ENCODE measurements at places on chromosomes 1 and 21. TPM values are rescaled to one million over a fixed set of nuclear protein-coding genes. Genes with fewer than 3 reads are reported as not detected.

DNA sequence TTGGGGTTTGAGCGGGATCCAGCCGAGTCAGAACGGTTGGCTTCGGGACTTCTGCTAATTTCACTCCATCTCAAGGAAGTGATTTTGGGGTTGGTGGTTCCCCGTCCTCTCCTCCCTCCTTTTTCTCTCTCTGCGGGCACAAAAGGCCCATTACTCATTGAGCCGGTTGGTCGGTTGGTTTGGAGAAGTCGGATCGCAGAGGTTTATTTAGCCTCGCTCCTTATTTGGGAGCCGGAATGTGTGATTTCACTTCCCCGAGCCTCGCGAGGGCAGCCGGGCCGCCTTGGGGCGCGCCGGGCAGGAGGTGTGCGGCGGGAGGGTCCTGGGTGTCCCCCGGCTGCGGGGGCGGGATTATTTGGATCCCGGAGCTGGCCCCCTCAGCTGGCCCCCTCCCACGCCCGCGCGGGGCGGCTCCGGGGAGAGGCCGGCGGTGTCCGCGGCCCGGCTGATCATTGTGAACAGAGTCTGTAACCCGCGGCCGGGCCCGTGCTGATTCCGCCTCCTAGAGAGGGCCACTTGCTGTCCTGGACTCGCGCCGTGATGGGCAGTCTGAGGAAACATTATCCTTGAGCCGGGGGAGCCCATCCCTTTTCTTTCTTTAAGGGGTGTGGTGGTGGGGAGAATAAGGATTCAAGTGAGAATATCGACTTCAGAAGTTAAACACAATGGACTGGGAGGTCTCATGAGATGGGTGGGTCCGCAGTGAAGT is 1.2 kb downstream of the MAPKAPK2 start:
- DNase-seq, result peak; percentile 59

Gene S100A9
- not detected for total RNA-seq

Gene ICOSLG
- total RNA-seq, result 1.8 TPM

DNA sequence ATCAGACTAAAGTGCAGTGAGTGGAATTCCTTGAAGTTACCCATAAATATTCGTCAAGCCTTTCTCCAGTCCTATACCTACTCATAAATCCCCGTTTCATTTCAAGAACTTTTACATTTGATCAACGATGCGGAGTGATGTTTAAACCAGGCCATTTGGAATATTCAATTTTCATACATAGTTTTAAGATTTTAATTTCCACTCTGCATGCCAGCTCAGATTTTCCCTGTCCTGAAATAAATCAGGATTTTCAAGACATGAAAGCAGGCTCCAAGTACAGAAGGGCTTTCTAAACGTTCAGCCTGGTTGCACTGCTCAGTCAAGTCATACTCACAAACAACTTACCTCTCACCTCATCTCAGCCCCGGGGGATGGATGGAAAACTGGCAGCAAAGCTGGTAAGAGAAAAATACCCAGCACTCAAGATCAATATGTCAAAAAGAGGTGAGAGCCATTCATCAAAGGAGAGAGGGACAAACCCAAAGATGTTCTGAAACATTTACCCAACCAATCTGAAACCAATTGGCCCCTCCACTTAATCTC is 418.5 kb downstream of the PLPP3 start:
- no peak for DNase-seq

GRCh38 chr1:4027492-4028138 is 127.5 kb upstream of the C1orf174 start:
- no peak for DNase-seq

DNA sequence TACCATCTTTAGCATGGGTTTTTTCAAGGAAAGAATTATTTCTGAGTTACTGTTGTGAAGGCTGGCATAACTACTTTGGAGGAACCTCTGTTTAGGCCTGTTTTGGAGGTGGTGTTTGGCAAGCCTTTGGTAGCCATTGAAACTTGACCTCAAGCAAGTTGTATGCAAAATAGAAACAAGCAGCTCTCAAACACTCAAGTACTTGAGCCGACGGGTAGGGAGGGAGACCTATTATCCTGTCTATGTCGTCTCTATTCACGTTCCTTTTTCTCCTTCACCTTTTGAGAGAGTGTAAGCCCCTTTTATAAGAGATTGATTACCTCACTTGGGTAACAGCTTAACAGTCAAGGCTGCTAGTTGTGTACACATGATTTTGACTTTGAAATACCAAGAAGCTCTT is 878.3 kb upstream of the CXADR start:
- no peak for DNase-seq

Measured in activated CD8-positive, alpha-beta T cell treated with anti-CD3 and anti-CD28 coated beads, Interleukin-2, amount 10 ng/mL, durations not matched to agents 7 days and 5 days (primary cell).